Effector CD8-positive, alpha-beta T cell (primary cell): ENCODE measurements at places on chromosomes 5 and 9.

GRCh38 chr5:141100243-141100805 is at the start of gene PCDHB3:
PCDHB3 (plus strand) TSS chr5:141100473; CDS start chr5:141100650, 177 bp downstream.
- no peak for DNase-seq

GRCh38 chr5:159337016-159337955 is 7.0 kb upstream of the IL12B start:
- no peak for DNase-seq

DNA sequence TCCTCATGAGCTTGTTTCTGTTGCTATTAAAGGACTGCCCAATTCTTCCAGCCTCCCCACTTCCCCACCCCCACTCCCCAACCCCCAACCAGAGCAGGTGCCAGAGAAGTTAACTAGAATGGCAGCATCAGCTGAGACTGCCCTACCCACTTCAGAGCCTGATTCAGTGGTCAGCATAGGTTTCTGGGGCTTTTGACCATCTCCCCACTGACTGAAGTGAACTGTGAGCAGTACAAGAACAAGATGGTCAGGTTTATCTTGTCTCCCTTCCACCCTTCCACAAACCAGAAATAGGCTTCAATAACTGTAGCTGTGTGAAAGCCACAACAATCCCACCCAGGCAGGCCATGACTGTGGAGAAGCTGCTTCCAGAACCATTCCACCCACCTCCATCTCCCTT is 289.4 kb upstream of the SLC24A2 start:
- no peak for DNase-seq

- DNase-seq, result no peak
Measured at GRCh38 chr9:135076876-135077430, 10.5 kb upstream of the OLFM1 start.

DNA sequence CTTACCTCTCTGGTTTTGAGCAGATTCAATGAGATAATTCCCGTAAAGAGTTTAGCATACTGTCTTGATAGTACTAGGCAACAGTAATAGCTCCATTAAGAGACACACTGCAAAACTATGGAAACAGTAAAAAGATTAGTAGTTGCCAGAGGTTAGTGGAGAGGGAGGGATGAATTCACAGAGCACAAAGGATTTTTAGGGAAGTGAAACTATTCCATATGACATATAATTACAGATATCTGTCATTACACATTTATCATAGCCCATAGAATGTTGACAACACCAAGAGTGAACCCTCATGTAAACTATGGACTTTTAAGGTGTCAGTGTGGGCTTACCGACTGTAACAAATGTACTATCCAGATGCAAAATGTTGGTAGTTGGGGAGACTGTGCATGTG is 176.4 kb upstream of the PLCXD3 start:
- no peak for DNase-seq

DNA sequence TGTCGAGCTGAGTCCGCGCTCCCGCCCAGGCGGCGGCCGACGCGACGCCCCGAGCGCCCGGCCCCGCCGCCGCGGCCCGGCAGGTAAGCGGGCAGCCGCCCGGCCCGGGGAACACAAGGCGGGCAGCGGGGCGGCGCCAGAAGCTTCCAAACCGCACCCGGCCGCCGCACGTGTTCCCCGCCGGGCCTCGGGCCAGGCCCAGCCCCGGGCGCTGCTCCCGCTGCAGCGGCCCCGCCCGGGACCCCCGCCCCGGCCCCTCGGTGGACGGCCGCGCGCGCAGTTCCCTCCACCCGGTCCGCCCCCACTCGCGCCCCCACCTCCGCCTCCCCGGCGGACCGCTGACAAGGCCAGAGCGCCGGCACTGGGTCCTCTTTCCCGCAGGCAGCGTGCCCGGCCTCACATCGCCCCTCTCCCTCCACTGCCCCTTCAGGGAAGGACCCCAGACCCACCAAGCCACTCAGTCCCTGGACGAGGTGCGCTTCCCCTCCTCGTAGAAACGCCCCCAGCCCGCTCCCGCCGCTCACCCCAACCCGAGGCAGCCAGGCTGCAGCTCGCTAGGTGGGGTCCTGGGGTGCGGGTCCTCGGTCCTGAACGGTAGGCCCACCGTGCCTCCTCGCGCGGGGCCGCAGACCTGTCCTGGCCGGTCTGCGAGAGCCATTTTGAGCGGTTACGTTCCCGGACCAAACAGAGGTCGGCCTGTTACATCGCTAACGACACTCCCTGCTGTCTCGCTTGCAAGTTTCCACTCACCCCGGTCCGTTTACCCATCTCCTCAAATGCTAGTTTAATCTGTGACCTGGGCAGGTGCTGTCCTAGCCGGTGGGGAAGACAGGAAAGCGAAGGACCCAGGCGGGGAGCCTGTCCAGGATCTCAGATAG is 475 bp downstream of the WDR5 start:
- DNase-seq, result no peak

DNA sequence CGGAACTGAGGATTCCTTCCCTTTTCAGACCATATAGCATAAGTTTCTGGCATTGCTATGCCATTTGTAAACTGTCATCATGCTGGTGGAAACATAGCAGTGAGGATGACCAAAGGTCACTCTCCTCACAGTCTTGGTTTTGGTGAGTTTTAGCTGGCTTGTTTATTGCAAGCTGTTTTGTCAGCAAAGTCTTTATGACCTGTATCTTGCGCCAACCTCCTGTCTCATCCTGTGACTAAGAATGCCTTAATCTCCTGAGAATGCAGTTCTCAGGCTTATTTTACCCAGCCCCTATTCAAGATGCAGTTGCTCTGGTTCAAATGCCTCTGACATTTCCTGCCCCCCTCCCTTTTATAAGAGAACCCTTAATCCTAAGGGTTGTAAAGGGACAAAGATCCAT is 26.7 kb upstream of the GRIA1 start:
- DNase-seq, result no peak

- no peak for DNase-seq
Measured at GRCh38 chr5:135741040-135741439, 93.4 kb upstream of the SLC25A48 start.

- no peak for DNase-seq
Measured at GRCh38 chr5:168691891-168692290, 112.7 kb upstream of the PANK3 start.

DNA sequence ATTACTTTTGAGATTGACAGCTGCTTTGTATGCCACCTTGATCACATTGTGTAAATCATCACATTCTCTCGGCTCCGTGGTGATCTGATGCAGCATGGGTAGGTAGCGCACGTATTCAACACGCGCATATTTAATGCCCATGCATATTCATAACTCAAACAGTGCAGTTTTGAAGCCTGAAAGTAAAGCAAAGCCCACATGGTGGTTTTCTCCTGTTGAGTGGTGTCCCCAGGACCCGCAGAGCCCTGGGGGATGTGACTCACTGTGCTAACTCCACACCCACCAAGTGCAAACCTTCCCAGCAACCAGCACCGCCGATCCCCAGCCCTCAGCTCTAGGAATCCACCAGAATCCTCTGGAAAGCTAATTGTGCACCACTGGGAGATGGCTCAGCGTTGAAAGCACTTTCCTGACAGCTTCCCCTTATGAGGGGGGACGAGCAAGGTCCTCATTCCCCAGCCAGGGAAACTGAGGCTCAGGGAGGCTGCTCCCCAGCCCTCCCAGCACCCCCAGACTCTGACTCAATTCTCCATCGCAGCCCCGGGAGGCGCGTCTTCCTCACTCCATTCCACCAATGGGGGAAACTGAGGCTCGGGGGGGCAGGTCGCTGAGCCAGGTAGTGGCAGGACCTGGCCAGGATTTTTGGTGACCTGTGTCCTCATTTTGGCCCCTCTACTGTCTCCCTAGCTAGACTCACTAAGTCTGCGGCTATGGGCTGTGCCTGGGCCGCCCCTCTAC is 46.4 kb downstream of the SARDH start:
- DNase-seq, result no peak

DNA sequence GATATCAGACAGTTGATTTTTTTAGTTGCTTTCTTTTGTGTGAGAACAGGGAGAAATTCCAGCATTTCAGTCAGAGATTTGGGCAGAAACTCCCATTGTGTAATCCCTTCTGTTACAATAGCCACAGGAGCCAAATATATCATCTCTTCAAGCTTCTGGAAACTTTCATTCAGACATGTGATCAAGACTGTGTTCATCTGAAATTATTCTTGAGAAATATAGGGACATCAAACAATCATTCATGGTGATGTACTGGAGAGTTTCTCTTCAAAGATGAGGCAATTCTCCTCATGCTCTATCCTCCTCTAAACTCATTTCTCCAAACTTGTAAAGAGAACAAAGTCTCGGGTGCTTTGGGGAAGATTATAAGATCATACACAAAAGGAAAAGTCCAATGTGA is 35.2 kb upstream of the CSNK1G3 start:
- DNase-seq, result no peak

GRCh38 chr5:95843733-95844223 is 21.3 kb upstream of the GLRX start:
- DNase-seq, result no peak

DNA sequence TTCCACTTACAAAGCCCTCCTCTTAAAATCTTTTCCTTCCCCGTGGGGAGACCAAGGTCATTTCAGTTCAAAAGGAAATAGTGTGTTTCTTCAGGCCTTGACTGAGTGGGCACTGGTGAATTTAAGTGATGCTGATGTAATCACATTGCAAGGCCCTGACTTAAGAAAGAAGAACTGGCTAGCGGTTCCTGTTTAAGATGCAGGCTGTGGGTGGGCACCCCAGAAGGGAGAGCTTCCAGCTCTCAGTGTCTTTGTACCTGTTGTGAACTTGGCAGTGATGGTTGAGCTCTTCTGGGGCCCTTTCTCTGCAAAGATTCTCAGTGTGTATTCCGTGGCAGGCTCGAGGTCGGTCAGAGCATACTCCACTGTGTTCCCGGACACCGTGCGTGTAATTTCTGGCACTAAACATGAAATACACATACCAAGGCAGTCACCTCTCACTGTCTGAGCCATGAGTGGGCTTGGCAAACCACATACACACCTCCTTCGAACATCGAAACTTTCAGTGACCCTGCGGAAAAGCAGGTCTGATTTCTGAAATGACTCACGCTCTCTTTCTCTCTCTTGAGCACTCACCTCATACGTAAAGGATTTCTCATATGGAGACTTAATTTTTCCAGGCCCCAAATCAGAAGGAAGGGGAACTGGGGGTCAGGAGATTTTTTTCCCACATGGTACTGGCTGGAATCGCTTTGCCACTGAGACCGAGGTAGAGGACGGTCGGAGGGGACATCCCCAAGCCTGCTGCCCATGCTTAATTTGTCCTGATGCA is 81.9 kb downstream of the TNC start:
- DNase-seq, result no peak

DNA sequence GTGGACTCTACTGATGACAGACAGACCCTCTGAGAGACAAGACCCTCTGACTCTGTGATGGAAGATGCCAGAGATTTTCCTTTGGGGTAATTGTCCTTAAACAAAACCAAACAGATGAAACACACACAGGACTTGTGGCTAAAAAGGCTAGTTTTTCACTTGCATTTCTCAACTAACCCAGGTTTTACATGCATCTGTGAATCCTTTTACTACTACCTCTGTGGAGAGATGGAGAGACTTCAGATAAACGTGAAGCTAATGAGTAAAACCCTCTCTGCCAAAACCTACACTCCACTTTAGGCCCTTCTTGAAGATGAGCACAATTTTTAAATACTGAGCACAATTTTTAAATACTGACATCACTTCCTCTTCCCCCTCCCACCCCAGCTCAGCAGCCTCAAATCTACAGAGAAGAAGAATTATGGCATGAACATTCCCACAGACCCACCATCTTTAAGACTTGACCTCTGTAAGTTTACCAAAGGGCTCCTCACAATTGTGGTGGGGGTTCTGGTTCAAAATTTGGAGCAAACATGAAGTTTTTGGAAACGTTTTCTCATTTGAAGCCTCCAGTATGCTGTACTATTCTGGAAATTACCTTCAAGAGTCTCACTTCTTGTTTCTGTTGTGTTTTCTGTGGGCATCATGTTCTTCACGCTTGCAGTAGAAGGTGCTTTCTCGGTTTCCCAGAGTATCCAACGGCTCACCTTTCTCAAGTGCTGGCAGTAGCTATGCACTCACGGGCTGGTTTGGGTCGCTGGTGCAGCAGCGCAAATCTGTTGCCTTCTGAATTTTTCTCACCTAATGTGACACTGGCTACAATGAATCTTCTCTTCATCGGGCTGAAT is 42.7 kb downstream of the ACER2 start:
- DNase-seq, result no peak

GRCh38 chr9:7171396-7172153 is 413.8 kb downstream of the KDM4C start:
- DNase-seq, result no peak

DNA sequence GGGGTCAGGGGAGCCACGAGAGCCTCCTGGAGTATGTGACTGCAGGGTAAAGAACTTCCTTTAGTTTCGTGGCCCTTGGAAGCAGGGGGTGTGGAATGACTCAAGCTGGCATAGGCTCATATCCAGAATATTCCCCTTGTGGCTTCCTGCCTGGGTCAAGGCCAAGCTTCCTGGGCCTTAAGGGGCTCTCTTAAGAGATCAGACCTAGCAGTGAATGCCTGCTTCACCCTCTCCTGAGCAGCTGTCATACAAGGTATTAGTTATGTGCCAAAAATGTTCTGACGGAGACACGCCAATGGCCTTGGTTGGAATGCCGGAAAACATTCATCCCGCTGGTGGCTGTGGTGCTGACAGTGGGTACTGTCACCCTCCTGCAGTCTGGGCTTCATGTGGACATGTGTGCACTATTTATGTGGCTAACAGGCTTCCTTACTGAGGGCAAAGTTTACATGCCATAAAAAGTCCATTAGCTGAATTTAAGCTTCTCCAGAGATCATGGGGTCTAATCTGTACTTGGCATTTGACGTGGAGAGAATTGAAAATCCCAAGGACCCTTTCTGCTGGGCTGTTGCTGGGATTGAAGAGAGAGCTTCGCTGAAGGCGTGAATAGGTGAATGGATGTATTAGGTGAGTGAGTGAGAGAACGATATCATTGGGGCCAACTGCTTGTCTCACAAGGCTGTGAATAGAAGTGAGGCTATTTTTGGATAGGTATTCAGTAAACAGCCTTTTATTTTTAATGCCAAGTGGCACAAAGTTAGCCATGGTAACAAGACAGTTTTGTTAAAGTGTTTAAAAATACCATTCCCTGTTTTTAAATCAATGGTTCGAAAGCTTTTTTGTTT is 156.8 kb downstream of the MACROH2A1 start:
- no peak for DNase-seq

GRCh38 chr9:91948597-91949391 is 1.2 kb downstream of the ROR2 start:
- no peak for DNase-seq
